ENCODE measurements at places on chromosomes 16 and 17.

DNA sequence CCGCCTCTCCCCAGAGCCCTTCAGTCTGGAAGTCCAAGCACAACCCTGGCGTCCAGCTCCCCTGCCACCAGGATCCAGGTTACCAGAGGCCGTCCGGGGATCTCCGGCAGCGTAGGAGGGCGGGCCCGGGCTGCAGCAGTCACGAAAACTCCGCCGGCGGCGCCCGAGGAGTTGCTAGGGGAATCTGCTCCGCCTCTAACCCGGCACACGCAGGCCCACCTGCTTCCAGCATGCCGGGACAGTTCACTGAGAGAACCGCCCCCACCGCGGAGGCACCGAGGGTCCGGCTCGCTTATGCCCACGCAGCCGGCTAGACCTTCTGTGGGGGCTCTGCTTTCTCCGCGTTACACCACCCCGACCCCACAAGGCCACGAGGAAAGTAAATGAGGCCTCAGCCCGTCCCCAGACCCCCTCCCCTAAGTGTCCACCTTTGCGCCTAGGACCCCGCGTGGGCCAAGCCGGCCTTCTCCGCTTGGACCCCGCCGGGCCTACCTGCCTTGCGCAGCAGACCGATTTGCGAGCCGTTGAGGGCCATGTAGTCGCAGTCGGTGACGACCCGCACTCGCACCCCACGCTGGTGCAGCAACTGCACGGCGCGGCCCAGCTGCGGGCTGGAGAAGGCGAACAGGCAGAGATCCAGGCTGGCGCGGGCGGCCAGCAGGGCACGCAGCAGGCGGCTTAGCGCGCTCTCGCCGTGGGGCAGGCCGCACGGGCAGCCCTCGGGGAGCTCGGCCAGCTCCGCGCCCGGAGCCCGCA lies 587 bp downstream of the PLD6 start:
- DNase-seq, result peak; percentile 86

GRCh38 chr17:34051046-34051445 lies 204.0 kb upstream of the CCL2 start:
- no peak for DNase-seq

GRCh38 chr17:17350491-17351355 lies 47.5 kb downstream of the NT5M start:
- DNase-seq, result no peak

DNA sequence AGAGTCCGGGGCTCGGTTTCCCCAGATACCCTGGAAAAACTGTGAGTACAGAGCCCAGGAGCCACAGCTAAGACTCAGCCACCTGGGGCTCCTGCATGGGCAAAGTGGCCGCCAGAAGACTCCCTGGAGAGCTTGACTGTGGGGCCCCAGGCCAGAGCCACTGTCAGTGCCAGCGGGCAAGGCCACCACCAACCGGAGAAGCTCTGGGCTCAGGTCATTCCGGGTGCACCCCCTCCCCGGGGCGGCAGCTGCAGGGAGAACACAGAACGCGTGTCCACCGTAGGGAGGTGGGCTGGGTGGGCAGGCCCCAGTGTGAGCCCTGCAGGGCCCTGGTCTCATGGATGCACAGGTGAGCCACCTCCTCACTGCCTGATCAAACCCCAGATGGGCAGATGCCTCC lies 22.3 kb upstream of the RBFOX3 start:
- no peak for DNase-seq

GRCh38 chr17:29384901-29385300 lies 5.3 kb upstream of the TAOK1 start:
- DNase-seq, result no peak

DNA sequence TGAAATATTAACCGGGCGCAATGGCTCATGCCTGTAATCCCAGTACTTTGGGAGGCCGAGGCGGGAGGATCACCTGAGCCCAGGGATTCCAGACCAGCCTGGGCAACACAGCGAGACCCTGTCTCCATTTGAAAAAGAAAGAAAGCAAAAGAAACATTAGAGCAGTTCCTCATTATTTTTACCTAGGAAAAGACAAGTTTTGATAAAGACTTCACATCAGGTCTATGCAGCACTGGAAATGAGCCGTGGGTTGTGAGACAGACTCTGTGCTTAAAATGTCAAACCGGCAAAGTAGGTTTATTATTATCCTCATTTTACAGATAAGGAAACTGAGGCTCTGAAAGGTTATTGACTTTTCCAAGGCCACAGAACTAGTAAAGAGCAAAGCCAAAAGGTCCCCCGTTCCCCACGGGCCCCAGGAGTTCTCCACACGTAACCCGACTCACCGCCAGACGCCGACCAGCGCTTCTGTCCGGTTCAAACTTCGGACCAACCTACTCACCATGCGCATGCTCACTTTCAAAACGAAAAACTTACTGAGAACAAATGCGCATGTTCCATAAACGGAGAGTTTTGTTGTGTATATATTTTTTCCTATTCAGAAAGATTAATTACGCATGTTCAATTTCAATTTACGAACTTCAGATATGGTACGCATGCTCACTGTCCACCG lies 356 bp downstream of the TUBD1 start:
- no peak for DNase-seq

- no peak for DNase-seq
These were observed 56.2 kb downstream of the MAP2K6 start for GRCh38 chr17:69470702-69471101.

GRCh38 chr16:70657956-70658355 lies 11.6 kb downstream of the IL34 start:
- DNase-seq, result no peak

DNA sequence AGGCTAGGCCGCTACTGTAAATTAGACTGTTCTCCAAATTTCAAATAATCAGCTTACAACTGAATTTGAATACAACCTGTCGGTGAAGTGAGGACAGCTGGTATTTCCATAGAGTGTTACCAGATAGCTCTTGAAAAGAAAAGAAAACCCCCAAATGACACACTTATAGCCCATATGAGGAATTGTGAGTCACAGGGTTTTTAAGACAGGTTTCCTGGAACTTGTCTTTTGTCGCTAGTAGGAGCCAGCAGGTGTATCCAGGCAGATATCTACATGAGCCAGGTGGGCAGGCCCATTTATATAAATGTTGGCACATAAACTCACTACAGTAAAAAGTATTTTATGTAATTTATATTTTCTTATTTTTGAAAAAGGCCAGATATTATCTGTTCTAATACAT lies 24.0 kb downstream of the TNRC6A start:
- peak; percentile 48 for DNase-seq

- DNase-seq, result no peak
These were observed 37.4 kb upstream of the CCL1 start for GRCh38 chr17:34400301-34400931.

- no peak for DNase-seq
These were observed 57.8 kb upstream of the CIBAR2 start for GRCh38 chr16:85170066-85170491.

- no peak for DNase-seq
These were observed 24.9 kb upstream of the LRRC37A start for GRCh38 chr17:46270032-46270431.

DNA sequence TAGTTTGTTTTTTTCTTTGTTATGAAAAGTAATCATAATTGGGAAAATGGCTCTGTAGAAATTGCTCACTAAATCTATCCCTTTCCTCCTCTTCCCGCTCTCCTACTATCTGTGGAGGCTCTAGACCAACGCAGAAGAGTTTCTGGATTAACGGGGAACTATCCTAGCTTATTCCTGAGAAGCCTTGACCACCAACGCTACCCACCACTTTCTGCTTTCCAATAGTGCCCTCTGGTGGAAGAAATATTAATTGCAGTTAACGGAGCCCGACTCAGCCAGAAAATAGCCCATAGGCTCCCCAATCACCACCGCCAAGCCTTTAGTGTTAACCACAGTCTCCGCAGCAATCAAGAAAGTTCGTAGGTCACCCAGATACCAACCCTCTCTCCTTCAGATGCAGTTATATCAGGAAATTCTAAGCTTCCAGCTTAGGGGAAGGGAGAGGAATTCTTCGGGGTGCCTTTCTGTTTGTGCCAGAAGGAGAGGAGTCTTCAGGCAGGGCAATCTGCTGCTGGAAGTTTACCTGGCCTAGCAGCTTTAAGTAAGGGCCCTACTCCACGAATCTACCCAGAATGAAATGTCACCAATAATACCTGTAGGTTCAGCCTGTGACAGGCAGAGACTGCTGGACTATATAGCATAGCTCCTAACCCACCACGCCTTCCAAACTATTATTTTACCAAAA lies 23.0 kb upstream of the NSRP1 start:
- DNase-seq, result peak; percentile 57

- peak; percentile 78 for DNase-seq
These were observed 1.2 kb downstream of the USP7 start for GRCh38 chr16:8962393-8963009.

DNA sequence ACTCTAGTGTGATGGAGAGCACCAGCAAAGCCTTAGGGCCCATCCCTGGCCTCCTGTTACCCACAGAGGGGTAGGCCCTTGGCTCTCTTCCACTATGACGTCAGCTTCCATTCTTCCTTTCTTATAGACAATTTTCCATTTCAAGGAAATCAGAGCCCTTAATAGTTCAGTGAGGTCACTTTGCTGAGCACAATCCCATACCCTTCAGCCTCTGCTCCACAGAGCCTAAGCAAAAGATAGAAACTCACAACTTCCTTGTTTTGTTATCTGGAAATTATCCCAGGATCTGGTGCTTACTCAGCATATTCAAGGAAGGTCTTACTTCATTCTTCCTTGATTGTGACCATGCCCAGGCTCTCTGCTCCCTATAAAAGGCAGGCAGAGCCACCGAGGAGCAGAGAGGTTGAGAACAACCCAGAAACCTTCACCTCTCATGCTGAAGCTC lies at the start of gene CCL8:
Gene CCL8 (plus strand): TSS at position 397 of the 445 bp plus-strand sequence. CDS start 67 bp downstream, outside the sequence.
- DNase-seq, result no peak

- no peak for DNase-seq
These were observed 51.4 kb downstream of the MFSD11 start for GRCh38 chr17:76789235-76789788.

- DNase-seq, result no peak
These were observed 6.4 kb downstream of the SDK2 start for GRCh38 chr17:73637866-73638265.

Measured in activated CD4-positive, alpha-beta T cell treated with anti-CD3 and anti-CD28 coated beads for 36 hours (primary cell).